ENCODE measurements at places on chromosomes 12 and 14.

DNA sequence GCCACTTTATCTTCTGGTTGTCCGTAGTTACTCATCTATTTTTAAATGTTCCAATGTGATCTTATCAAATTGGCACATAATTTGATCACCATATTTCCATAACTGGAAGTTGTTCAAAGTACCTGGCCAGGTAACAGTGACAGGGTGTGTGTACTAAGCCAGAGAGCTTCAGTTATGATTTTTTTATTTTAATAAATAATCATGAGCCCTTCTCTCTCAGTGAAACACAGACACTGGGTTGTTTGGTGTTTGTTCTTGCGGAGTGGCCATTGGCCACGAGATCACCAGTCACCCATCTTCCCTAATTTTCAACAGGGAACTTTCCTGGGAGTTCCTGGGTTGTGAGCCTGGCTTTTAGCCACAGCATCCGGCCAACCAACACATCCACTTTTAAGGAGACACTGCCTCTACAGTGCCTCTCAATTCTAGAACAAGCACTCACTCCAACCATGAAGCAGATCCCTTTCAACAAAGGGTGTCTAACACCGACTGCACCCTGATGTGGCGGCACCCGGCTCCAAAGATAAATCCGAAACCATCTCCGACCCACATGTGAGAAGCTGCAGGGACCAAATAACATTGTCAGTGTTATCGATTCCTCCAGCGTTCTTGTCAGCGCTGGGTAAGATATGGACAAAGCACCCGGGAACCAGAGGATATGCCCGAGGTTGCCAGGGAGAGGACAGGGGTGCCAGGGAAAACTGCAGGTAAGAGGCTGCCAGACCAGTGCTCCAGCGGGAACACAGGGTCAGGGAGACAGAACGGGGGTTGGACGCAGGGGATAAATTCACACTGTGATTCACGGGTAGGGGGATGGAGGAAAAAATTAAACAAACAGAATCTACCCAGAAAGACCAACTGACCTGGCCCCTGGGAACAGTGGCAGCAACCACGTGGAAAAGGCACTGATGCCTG is 49.9 kb downstream of the FOXN3 start:
- no peak for DNase-seq

DNA sequence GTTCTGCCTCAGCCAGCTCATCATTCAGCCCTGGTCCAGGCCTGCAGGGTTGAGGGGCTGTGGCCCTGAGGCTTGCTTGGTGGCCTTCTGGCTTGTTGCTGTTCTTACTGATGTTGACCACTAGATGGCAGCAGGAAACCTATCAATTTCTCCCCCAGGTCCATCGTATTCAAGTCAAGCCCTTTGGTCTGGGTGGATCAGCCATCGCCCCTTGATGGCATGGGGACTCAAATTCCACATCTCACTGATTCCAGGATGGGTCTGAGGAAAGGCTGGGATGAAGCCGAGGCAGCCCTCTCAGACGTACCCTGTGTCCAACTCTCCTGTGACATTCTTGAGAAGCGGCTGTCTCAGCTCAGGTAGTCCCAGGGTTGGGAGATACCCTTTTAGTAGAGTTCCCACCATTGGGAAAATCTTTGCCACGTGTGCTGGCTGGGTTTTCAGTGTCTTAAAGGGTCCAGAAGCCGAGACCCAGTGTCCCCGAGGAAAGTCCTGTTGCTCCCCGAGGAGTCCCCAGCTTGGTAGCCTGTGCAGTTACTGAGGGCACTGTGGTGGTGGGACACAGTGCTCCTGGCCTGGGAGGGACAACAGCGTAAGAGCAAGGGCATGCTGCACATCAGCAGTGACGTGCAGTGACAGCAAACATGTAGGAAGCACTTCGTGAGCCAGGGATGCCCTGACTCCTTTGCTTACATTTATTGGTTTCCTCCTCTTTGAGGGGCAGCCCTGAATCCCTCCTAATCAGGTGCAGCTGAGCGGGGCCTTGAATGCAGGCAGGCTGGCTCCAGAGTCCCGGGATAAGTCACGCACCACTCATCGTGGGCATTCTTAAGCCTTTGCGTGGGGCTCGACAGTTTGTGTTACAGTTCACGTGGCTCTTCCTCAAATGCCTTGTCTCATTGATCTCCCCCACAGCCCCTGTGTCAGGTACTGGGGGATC is 58.6 kb downstream of the TSPAN9 start:
- DNase-seq: peak; percentile 68

DNA sequence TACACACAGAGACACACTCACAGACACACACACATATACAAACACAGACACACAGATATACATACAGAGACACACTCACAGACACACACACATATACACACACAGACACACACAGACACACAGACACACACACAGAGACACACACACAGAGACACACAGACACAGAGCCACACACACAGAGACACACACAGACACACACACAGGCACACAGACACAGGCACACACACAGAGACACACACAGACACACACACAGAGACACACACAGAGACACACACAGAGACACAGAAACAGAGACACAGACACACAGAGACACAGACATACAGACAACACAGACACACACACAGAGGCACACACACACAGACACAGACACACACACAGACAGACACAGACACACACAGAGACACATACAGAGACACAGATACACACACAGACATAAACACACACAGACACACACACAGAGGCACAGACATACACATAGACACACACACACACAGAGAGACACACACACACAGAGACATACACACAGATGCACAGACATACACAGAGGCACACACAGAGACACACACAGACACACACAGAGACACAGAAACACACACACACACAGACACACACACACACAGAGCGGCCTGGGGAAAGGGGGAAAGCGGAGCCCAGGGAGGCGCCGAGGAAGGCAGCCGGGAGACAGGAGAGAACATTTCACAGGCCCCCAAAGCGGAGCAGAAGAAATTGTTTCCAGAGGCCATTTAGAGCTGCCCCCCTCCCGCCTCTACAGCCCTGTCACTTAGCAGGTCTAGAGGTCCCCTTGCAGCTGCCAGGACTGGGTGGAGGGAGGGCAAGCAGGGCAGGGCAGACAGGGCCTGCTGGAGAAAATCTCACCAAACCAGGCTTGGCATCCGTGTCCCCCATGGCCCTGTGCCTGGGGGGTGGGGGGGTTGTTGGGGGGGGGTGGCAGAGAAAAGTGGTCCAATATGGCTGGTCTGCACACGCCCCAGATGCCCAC is 38.9 kb downstream of the SERPINA3 start:
- no peak for DNase-seq

DNA sequence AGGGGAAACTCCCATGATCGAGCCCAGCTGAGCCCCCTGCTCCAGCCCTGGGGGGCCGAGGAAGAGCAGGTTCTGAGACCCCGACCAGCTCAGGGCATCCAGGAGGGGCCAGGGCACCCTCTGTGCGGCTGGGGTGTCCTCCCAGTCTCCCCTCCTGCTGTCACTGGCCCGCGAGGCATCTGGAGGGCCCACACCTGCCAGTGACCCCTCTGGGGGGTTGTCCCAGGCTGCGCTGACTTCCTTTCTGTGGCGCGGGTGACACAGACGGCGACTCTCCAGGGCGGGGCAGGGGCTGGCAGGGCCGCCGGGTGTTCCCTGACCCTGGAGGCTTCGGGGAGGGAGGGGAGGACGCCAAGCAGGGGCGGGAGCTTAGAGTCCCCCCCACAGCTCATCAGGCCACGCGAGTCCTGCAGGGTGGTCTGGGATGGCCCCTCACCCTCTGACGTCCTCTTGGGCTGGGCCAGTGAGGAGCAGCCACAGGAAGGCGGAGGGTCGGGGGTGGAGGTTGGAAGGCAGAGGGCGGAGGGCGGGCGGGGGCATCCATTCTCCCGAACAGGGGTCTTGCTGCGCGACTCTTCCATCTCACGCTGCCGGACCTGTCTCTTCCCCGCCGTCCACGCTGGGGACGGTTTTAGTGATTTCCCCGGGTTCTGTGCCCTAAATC is 38.6 kb upstream of the FBRSL1 start:
- no peak for DNase-seq

Measured in fibroblast of skin of right biceps (primary cell).